H1 (cell line): ENCODE measurements at places on chromosomes 13 and 19. TPM values are rescaled to one million over a fixed set of nuclear protein-coding genes. Genes with fewer than 3 reads are reported as not detected.

GRCh38 chr13:101691341-101691860, 238.9 kb downstream of the ITGBL1 start:
- DNase-seq: no peak
- no peak overlapping the region for H3K4me3 ChIP-seq
- H3K4me1 ChIP-seq: no peaks in the 10 kb centered on the region
- H3K27ac ChIP-seq: no peak overlapping the region
- no peaks in the 10 kb centered on the region for H3K27me3 ChIP-seq

DNA sequence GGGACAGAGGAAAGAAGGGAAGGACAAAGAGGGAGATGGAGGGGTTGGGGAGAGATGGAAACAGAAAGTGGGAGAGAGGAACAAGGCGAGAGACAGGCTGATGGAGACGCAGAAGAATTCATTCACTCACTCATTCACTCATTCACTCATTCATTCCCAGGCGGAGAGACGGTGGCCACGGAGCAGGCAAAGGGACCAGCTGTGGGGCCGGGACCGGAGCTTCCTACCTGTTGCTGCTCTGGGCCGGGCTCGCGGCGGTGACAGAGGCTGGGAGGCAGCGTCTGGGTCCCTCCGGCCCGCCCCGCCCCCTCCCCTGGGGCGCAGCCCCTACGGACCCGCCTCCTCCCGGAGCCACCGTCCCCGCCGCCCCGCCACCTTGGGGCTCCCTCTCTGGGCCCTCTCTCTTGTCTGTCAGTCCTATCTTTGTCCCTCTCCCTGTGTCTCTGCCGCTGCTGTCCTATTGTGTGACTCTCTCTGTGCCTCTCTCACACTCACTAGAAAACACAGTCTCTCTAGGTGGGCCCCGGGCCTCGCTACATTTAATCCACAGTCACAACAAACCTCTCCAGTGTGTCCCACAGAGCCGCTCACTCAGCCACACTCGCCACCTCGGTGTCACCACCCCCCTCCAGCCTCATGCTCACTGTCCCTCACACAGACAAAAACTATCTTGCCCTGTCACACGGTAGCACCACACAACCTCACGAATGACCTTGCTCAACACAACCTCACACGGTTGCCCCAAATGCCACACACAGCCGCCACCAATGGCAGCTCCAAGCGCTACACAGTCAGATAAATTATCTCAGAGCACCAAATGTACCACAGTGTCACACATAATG, at the start of gene GNG8:
Gene GNG8 (minus strand): TSS at position 283 of the 842 bp plus-strand sequence. CDS start 1,520 bp downstream, outside the sequence.
- peak within 1 kb of the TSS; percentile 47; the same call in 1 of the 2 replicates for H3K4me3 ChIP-seq
- H3K4me1 ChIP-seq: peaks cover 11% of the 10 kb centered on the region
- H3K27me3 ChIP-seq: peaks cover 62% of the 10 kb centered on the region
- no peak within 1 kb of the TSS for H3K27ac ChIP-seq

DNA sequence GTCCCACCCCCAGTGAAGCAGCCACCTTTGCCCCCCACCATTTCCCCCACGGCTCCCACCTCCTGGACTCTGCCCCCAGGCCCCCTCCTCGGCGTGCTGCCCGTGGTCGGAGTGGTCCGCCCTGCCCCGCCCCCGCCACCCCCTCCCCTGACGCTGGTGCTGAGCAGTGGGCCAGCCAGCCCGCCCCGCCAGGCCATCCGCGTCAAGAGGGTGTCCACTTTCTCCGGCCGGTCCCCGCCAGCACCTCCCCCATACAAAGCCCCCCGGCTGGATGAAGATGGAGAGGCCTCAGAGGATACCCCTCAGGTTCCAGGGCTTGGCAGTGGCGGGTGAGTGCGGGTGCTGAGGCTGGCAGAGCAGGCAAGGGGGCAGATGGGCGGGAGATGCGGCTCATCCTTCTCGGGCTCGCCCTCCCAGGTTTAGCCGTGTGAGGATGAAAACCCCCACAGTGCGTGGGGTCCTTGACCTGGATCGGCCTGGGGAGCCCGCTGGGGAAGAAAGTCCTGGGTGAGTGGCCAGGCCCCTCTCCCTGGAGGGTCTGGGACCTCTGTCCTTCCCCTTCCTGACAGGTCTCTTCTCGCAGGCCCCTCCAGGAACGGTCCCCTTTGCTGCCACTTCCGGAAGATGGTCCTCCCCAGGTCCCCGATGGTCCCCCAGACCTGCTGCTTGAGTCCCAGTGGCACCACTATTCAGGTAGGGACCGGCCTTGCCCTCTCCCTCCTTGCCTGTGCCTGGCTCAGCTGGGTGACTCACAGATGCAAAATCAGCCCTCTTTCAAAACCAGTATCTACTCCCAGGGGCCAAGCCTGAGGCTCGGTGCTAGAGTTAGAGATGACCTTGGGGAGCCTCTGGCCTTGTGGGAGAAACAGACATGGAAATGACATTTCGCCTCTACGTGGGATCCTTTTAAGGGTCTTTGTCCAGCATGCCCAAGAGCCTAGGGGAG, 8.8 kb downstream of the IGFLR1 start:
- H3K36me3 ChIP-seq: peaks cover 63% of the 10 kb centered on the region
- no peaks in the 10 kb centered on the region for H3K4me1 ChIP-seq
- H3K27me3 ChIP-seq: no peaks in the 10 kb centered on the region
- no peak overlapping the region for H3K27ac ChIP-seq
- H3K4me3 ChIP-seq: no peak overlapping the region
- no peak for DNase-seq

DNA sequence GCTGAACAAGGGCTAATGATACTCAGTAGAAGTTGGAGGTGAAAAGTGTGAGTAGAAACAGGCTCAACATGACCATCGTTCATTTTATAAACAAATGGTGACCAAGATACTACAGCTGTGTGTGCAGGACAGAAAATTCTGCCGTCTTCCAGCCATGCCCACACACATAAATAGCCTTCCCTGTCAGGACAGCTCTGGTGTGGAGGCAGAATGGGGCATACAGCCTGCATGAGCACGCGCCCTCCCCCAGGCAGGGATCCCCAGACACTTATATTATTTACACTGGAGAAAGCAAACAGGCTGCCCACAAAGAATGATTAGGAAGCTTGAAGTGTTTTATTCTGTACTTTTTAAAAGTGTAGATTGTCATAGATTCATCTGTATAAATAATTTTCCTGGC, 20.4 kb downstream of the GJA3 start:
- DNase-seq: no peak
- H3K27me3 ChIP-seq: peaks cover 2% of the 10 kb centered on the region
- no peak overlapping the region for H3K27ac ChIP-seq
- H3K4me1 ChIP-seq: no peaks in the 10 kb centered on the region

- no peaks in the 10 kb centered on the region for H3K27me3 ChIP-seq
- no peak for DNase-seq
- H3K4me3 ChIP-seq: no peak overlapping the region
These were observed 70.7 kb downstream of the EPS15L1 start for GRCh38 chr19:16400911-16401591.

GRCh38 chr13:76991432-76991795, 467 bp upstream of the CLN5 start:
- H3K4me1 ChIP-seq: no peaks in the 10 kb centered on the region

GRCh38 chr13:43797159-43797558, 10.4 kb upstream of the ENOX1 start:
- H3K27ac ChIP-seq: no peak overlapping the region
- H3K4me1 ChIP-seq: no peaks in the 10 kb centered on the region
- no peaks in the 10 kb centered on the region for H3K36me3 ChIP-seq
- no peaks in the 10 kb centered on the region for H3K27me3 ChIP-seq

DNA sequence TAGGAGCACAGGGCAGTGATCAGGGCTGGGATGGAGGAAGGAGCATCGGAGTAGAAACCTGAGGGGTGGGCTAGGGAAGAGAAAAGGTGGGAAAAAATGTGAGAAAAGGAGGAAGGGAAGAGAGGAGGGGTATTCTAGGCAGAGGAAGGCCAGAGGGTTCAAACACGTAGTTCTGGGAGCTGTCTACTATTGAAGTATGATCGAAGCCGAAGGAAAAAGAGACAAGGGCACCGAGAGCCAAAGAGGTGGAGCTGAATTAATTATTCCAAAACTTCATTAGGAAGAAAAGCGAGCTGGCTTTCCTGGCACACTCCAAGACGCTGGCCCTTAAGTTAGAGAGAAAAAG, 7.8 kb downstream of the DLL3 start:
- H3K27ac ChIP-seq: no peak overlapping the region
- no peaks in the 10 kb centered on the region; the same call in 1 of the 2 replicates for H3K4me1 ChIP-seq
- peaks cover 73% of the 10 kb centered on the region for H3K27me3 ChIP-seq

DNA sequence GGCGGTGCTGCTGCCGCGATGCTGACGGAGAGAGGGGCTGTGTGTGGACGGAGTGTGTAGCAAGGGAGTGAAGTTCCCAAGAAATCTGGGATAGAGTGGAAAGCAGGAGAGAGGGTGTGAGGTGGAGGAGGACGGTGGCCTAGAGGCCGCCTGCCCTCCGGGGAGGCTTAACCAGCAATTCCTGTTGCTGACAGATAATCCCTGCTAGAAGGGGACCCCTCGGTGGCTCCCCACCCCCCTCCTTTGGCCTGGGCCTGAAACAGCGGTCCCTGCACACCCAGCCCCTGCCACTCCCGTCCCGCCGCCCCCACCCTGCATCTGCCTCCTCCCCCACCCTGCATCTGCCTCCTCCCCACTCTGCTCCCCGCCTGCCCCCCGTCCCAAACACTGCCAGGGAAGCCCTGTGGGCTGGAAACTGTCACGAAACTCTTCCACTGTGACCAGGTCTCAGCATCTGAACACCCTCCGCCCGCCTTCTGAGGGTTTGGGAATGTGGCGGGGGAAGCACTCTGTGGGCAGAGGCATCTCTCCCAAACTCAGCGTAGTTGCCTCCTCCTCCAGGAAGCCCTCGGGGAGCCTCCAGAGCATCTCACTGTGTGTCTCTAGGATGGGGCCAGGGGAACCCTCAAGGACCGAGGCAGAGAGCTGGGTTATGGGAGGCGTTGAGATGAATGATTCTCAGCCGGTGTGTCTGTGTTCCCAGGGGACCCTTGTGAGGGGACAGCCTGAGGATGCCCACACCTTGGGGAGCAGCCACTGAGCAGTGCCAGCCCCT, 17.1 kb upstream of the MATK start:
- DNase-seq: no peak
- peaks cover 2% of the 10 kb centered on the region; the same call in 1 of the 2 replicates for H3K27me3 ChIP-seq
- no peaks in the 10 kb centered on the region; the same call in 1 of the 2 replicates for H3K4me1 ChIP-seq
- no peak overlapping the region for H3K27ac ChIP-seq
- no peak overlapping the region for H3K4me3 ChIP-seq

GRCh38 chr13:110440946-110441731, 120.4 kb downstream of the RAB20 start:
- H3K27me3 ChIP-seq: no peaks in the 10 kb centered on the region
- H3K36me3 ChIP-seq: peaks cover 8% of the 10 kb centered on the region
- no peak for DNase-seq
- no peak overlapping the region for H3K4me3 ChIP-seq
- H3K4me1 ChIP-seq: no peaks in the 10 kb centered on the region

DNA sequence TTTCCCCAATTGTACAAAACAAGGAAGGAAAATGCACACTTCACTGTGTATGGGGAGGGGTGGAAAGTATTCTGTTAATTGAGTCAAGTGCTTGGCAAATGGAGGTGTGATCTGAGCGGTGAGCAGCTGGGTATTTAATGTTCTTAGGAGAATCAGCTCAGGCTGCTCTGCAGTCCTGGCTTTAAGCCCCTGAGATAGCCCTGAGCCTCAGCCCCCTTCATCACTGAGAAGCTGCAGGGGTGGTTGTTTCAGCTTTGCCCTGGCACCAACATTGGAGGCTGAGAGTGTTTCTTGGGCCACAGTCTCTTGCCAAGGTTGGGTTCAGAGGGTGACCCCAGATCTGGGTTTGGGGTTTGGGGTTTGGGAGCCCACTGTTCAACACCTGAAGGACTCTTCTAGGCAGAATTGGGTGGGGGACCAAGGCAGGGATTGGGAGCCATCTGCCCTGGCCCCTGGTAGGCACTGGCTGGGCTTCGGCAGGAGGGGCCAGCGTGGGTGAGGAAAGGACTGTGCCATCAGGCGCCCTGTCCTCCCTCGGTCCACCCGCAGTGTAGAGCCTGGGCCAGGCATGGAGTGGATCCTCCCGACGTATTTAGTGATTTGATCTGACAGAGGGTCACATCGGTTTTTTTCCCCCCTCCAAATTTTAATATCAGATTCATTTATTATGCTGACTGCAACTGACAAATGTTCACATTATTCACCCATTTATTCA, 66.7 kb upstream of the ZNF536 start:
- H3K27ac ChIP-seq: no peak overlapping the region
- no peak overlapping the region for H3K4me3 ChIP-seq
- DNase-seq: no peak
- no peaks in the 10 kb centered on the region for H3K36me3 ChIP-seq
- no peaks in the 10 kb centered on the region for H3K4me1 ChIP-seq

GRCh38 chr13:36353001-36353400, 6.8 kb upstream of the SPART start:
- H3K36me3 ChIP-seq: no peaks in the 10 kb centered on the region
- no peaks in the 10 kb centered on the region for H3K27me3 ChIP-seq
- DNase-seq: no peak

GRCh38 chr13:85536706-85537105, 262.5 kb downstream of the SLITRK6 start:
- H3K36me3 ChIP-seq: no peaks in the 10 kb centered on the region
- no peaks in the 10 kb centered on the region for H3K4me1 ChIP-seq
- no peak overlapping the region for H3K27ac ChIP-seq
- H3K4me3 ChIP-seq: no peak overlapping the region

DNA sequence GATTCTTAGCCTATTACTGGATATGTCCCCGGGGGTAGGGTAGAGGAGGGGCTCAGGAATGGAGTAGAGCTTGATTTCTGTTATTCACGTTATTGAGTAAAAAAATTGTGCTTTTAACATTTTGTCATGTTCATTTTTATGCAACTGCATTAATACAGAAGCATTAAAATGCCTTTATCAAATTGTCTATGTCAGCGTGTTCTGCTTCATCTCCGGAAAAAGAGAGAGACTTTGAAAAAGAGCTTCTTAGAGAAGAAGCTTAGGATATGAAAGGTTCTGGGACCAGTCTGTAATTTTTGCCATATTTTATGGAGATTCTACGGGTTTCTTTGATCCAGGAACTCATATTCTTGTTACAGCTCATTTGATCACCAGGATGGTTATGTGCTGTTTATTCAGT, 82.0 kb downstream of the SLC10A2 start:
- H3K36me3 ChIP-seq: no peaks in the 10 kb centered on the region
- H3K4me3 ChIP-seq: no peak overlapping the region
- H3K27me3 ChIP-seq: no peaks in the 10 kb centered on the region
- no peak overlapping the region for H3K27ac ChIP-seq
- DNase-seq: no peak

DNA sequence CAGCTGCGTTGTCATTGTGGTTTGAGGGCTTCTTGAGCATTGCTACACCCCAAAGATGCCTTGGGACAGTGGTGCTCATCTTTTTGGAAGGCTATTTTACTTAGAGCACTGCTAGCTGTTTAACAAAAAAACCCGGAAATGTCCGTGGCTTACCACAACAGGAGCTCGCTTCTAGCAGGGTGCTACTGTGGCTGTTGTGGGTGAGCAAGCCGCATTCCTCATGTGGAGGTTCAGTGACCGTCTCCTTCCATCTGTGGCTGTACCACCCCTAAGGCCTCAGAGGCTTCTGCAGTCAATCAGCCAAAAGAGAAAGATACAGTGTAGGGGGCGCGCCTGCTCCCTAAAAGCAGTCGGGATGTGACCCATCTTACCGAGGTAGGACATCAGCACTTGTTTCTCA, 1004.2 kb downstream of the UQCRFS1 start:
- DNase-seq: no peak
- no peak overlapping the region for H3K27ac ChIP-seq
- H3K4me3 ChIP-seq: no peak overlapping the region
- no peaks in the 10 kb centered on the region for H3K4me1 ChIP-seq

Gene ATP4A
- 0.31 and 0.50 TPM in 2 replicates for total RNA-seq

Gene SYMPK
- 81.5 and 93.6 TPM in 2 replicates for total RNA-seq

Gene BCAM
- 81.4 and 83.0 TPM in 2 replicates for total RNA-seq

Gene CABP5
- not detected in 2 replicates for total RNA-seq

Gene CRX
- total RNA-seq: not detected in 2 replicates

Gene FAM124A
- 47.1 and 49.9 TPM in 2 replicates for total RNA-seq

Gene NBEA
- total RNA-seq: 19.8 and 21.5 TPM in 2 replicates

Gene CGB2
- 0.71 TPM in 1 of 2 replicates, not detected in the other for total RNA-seq

Gene CYP4F12
- not detected in 2 replicates for total RNA-seq
